CD8-positive, alpha-beta memory T cell (primary cell): ENCODE measurements at places on chromosomes 5 and 9. TPM values are rescaled to one million over a fixed set of nuclear protein-coding genes. Genes with fewer than 3 reads are reported as not detected.

IFNA2 gene
- total RNA-seq, result not detected

PLAC8L1 gene
- 0.53 TPM for total RNA-seq

SPATA31A3 gene
- not detected for total RNA-seq

KIAA0825 gene
- total RNA-seq, result 1.5 TPM

GLRA1 gene
- not detected for total RNA-seq

IL13 gene
- 69.0 TPM for total RNA-seq

OR1N1 gene
- total RNA-seq, result not detected

EDIL3 gene
- total RNA-seq, result not detected

DMRT2 gene
- total RNA-seq, result not detected

CCDC180 gene
- total RNA-seq, result 3.2 TPM

SLC34A3 gene
- not detected for total RNA-seq

PCDHGB4 gene
- 0.13 TPM for total RNA-seq

OGN gene
- not detected for total RNA-seq

ERP44 gene
- 16.0 TPM for total RNA-seq

SLC34A1 gene
- total RNA-seq, result 0.09 TPM

POU4F3 gene
- total RNA-seq, result 0.11 TPM

CAMK4 gene
- total RNA-seq, result 68.7 TPM

SLCO4C1 gene
- total RNA-seq, result 0.09 TPM

TLX3 gene
- not detected for total RNA-seq

KIF4B gene
- not detected for total RNA-seq

IRGM gene
- total RNA-seq, result 1.1 TPM

COL23A1 gene
- total RNA-seq, result 0.28 TPM

SAXO1 gene
- not detected for total RNA-seq

CTXN3 gene
- total RNA-seq, result not detected

FIBCD1 gene
- not detected for total RNA-seq

GPX8 gene
- not detected for total RNA-seq

LRRC19 gene
- total RNA-seq, result not detected

SLC6A3 gene
- not detected for total RNA-seq

SPATA31E1 gene
- total RNA-seq, result not detected

AHRR gene
- total RNA-seq, result 31.7 TPM

PDGFRB gene
- 2.0 TPM for total RNA-seq

ACTBL2 gene
- not detected for total RNA-seq

SSNA1 gene
- total RNA-seq, result 118 TPM

SUSD3 gene
- 12.3 TPM for total RNA-seq

CD72 gene
- total RNA-seq, result 6.5 TPM

SOX30 gene
- 0.11 TPM for total RNA-seq

FOXD4L4 gene
- total RNA-seq, result 0.27 TPM

C7 gene
- not detected for total RNA-seq

HSPA4 gene
- 236 TPM for total RNA-seq

ADAMTSL1 gene
- total RNA-seq, result not detected

CDH9 gene
- total RNA-seq, result not detected

IL31RA gene
- total RNA-seq, result not detected

DDX4 gene
- not detected for total RNA-seq

SLC6A7 gene
- total RNA-seq, result not detected

C1QTNF3 gene
- total RNA-seq, result 1.4 TPM

ACTL7A gene
- not detected for total RNA-seq

SLC6A19 gene
- total RNA-seq, result not detected

TEK gene
- total RNA-seq, result not detected

ADAM19 gene
- total RNA-seq, result 26.8 TPM
